Pancreas (tissue), 10 donors: ENCODE measurements at places on chromosomes 12 and 14. TPM values are rescaled to one million over a fixed set of nuclear protein-coding genes. Genes with fewer than 3 reads are reported as not detected.

DNA sequence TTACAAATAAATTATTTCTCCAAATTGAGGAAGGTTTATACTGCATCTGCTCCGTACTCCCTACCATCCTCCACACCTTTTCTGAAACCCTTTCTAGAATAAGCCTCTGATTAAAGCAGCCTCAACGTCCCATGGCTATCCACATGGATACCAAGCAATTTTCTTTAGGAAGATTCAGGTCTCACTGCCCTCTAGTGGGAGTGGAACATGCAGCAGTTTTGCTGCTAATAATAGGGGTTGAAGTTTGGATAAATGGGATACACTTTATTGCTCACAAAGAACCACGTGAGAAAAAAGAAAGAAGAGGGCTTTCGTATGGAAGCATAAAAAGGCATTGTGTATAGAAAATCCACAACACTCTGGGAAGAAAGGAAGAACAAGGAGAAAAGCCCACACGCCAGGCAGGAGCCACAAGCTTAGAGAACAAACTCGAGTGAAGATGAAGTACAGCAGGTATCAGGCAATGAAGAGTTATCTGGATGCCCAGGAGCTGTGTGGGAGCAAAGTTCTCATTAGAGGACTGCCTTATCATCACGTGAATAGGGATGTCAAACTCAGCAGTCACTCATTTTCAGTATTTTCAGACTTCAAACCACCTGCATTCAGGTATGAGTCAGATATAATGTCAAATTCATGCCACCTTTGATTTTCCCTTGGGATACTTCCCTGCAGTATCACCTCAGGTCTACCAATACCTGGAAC, 45.8 kb downstream of the CCER1 start:
- no peak for DNase-seq

DNA sequence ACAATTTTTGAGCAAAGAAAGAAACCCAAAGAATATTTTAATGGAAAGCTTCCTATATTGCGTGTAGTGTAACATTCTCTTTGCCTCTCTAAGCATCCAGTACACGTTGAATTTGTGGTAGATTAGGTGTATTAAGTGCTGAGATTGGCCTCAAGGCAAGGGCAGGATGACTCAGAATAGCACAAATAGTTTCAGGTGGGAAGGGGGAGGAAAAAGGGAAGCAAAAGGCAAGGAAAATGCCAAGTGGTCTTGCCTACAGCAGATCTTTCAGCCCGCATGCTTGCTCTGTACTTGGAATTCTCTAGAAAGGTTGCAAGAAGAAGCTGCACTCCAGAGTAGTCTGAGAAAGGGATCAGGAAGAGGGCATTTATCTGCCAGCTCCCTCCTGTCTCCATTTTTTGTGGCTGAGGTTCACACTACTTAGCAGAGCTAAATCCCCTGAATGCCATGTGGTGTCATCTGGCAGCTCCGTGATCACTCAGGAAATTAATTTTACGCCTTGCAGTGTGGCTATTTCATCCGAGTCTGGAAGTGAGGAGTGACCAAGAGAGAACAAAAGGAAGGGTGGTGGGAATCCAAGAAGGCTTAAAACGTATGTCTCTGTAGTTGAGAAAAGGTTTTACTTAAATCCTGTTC, 28.5 kb downstream of the CDKN1B start:
- DNase-seq: no peak

The NOVA1 gene
- polyA plus RNA-seq: 3.2 TPM

The GDF3 gene
- 0.07 TPM for polyA plus RNA-seq

The NKX2-1 gene
- not detected for polyA plus RNA-seq

- peak; percentile 69 for DNase-seq
Observed at GRCh38 chr12:16349131-16349460, 1.7 kb downstream of the MGST1 start.

- DNase-seq: no peak
Observed at GRCh38 chr14:71380271-71380670, 473.0 kb downstream of the PCNX1 start.

The RNFT2 gene
- polyA plus RNA-seq: 1.6 TPM

GRCh38 chr12:116019415-116019814, 258.1 kb downstream of the MED13L start:
- no peak for DNase-seq
